Endothelial cell (in vitro differentiated cells): ENCODE measurements at places on chromosomes 7 and 10. TPM values are rescaled to one million over a fixed set of nuclear protein-coding genes. Genes with fewer than 3 reads are reported as not detected.

MAGI2 gene
- total RNA-seq, result 6.3 TPM

DNA sequence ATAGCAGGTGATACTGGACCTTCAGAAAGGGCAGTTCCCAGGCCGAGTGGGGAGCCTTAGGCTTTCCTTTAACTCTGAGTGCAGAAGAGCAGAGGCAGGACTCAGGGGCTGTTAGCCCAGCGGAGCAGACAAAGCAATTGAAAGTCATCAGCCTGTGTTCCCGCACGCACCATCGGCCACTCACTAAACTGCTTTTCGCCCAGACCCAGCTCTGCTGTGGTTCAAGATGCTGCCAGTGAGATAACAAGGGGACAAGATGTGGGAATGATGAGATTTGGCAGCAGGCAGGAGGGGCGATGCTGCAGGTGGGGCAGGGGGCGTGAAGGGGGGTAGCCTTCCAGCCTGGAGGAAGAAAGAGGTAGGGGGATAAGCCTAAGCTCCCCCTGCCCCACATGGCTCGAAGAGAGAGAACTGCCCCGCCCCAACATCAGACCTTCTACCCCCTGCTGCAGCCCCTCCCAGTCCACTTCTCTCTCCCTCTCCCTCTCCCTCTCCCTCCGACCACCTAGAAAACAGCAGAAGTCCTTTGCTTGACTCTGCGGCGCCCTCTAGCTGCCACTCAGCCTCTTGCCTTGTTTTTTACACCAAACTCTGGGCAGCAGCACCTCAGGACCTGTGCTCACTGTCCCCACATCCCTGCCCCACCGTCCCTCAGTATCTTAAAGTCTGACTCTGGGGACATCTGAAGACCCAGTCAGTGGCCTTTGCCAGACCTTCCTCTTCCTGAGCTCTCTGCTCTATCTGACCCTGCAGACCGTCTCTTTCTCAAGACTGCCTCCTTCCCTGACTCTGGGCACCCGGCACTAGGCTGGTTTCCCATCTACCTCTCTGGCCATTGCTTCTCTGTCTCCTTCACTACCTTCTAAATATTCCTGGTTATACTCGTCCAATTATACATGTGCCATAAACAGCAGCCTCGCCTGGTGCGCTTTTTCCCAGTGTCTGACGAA is 110.5 kb downstream of the C10orf105 start:
- DNase-seq, result peak; percentile 86

ZPBP gene
- not detected for total RNA-seq

- DNase-seq, result peak; percentile 36
Measured at GRCh38 chr10:132518572-132519381, 18.8 kb upstream of the INPP5A start.

DNA sequence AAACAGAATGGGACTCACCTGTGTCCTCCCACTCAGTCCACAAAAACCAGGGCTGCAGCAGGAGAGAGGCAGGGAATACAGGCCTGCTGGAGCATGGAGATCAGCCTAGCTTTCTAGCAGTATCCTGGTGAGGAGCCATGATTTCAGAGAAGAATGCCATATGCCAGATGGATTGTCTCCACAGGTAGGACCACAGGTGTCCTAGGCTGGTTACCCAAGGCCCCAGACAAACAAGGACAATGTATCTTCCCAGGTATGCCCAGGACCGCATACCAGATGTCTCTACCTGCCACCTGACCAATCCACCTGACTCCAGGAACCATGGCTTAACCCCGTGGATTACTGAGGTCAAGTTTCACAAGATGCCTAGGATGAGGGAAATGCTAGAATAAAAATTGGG is 295.4 kb upstream of the NPSR1 start:
- no peak for DNase-seq

DNA sequence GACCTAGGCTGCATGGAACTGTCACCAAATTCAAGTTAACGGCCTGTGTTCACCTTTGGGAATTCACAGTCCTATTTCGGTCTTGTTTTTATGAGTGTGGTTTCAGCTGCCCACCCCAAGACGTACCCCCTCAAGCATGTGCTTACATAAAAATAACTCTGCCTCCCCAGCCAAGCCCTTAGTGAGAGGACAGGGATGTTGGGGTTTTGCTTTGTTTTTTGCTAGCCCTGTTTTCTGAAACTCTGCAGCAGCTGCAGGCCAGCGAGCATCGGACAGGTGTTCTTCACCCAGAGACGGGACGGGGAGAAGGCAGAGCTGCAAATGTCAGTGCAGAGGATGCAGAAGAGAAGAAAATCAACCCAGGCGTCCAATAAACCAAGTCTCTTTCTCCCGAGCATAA is 13.5 kb downstream of the CHST15 start:
- DNase-seq, result no peak

DNA sequence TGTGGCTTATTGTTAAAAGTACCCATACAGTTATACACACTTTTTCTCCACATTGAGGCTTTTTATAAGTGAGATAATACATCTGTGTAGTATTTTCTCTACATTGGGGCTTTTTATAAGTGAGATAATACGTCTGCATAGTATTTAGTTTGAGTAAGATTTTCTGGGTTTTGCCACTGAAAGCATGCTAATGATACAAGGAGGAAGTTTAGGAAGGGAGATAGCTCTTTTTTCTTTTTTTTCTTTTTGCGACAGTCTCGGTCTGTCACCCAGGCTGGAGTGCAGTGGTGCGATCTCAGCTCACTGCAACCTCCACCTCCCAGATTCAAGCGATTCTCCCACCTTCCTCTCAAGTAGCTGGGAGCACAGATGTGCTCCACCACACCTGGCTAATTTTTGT is 13.3 kb downstream of the FAM107B start:
- no peak for DNase-seq

PAX2 gene
- total RNA-seq, result 17.4 TPM

CREB5 gene
- 5.6 TPM for total RNA-seq

DNA sequence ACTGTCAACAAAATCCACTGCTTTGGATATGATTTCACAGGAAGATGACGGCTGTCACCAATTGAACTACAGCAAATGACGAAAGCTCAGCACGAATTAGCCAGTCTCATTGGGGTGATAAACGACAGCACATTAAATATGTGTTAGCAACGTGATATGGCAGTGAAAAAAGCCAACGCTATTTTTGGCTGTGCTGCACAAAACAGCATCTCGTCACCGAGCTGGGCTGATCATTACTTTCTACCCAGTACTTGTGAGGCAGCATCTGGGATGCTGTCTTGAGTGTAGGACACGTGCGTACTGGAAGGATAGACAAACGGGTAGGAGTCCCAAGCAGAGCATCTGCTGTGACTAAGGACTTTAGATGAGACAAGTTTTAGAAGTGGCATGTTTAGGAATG is 138.3 kb downstream of the EXOC4 start:
- DNase-seq, result no peak

- DNase-seq, result no peak
Measured at GRCh38 chr10:102819054-102819453, 18.2 kb downstream of the CYP17A1 start.

TUBB8 gene
- total RNA-seq, result 0.69 TPM

SEC24C gene
- 102 TPM for total RNA-seq

- DNase-seq, result no peak
Measured at GRCh38 chr7:93828260-93828659, 62.3 kb downstream of the TFPI2 start.

CAV2 gene
- total RNA-seq, result 35.5 TPM

- DNase-seq, result peak; percentile 79
Measured at GRCh38 chr10:76547352-76547972, 1090.1 kb downstream of the KCNMA1 start.

DNA sequence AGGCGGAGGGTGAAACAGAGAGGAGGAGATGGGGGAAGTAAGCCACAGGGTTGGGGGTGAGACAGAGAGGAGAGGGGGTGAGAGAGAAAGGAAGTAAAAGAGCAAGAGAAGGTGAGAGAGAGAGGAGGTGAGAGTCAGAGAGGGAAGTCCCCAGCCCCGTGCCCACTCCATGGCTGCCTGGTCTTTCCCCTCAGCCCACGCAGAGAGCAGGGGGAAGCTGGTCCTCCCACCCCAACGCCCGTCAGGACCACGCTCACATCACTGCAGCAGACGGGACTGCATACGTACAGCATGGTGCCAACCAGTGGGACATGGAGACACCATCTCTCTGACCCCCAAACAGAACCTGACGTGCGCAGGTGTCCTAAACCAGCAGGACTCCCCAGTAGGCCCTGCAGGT is 12.1 kb upstream of the PDGFA start:
- no peak for DNase-seq

HKDC1 gene
- 0.31 TPM for total RNA-seq

- DNase-seq, result no peak
Measured at GRCh38 chr7:30301751-30302150, 17.4 kb downstream of the ZNRF2 start.

DNA sequence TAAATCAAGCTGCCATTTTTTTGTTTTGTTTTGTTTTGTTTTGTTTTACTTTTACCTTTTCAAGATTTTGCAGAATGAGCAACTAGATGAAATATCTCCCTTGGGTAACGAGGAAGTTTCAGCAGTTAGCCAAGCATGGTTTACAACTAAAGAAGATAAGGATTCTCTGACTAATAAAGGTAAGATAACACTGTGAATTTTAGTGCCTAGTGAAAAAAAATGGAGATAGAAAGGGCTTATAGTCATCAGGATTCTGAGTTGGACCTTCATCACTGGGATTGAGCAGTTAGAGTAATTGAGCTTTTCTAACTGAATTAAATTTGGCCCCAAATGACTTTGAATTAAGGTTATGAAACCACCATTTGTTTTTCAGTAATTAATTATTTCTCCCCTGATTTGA is 21.2 kb downstream of the DMTF1 start:
- no peak for DNase-seq

GRCh38 chr10:69745698-69746097 is 56.0 kb upstream of the COL13A1 start:
- no peak for DNase-seq

- DNase-seq, result no peak
Measured at GRCh38 chr10:94133239-94133638, 139.5 kb downstream of the PLCE1 start.

DNA sequence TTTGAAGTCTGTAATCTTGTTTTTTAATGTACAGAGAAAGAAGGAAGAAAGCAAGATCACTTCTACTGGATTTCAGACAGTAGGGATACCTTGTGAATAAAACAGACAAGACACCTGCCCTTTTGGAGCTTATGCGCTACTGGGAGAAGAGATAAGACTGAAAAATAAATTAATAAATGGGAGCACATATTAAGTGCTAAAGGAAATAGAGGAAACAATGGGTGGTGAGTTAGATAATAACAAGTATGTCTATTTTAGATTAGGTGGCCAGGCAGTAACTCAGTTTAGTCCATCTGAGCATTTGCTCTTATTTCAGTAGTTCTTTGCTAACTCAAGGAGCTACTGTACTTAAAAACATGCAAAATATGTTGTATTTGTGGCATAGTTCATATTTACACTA is 15.9 kb downstream of the MIOS start:
- no peak for DNase-seq

DNA sequence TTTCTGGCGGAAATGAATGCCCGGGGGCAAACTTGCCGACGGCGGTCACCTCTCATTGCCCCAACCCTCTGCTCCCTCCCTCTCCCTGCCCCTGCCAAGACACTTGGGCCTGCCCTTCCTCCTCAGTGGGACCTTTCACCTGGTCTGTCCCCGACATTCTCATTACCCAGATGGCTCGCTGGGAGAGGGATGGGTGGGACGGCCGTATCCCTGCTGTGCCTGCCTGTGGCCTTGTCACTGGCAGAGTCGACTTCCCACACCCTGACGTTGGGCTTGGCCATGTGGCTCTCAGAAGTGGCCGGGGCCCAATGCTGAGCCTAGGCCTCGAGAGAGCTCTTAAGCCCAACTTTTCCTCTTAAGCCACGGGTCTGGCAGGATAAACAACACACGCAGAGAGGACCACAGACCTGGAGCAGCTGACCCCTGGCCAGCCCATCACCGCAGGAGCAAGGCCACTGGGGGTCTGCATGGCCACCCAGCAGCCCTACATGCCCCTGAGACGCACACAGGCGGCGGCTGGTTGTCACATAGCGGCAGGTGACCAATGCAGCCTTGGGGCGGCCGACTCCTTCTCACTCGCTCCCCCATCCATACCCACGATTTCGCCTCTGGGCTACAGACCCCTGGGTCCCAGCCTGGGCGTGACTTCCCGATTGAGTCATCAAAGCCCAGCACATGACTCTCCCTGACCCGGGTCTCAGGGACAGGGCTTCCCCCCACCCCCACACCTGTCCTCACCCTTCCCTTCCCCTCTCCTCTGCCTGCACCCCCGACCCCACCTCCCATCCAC is 40.1 kb downstream of the SLC29A4 start:
- no peak for DNase-seq

AKR1E2 gene
- 6.2 TPM for total RNA-seq

GRCh38 chr10:3785851-3786271 is 852 bp upstream of the KLF6 start:
- DNase-seq, result peak; percentile 39

TMEM130 gene
- total RNA-seq, result not detected

LIPK gene
- not detected for total RNA-seq

- DNase-seq, result no peak
Measured at GRCh38 chr7:70646536-70647248, 485.3 kb upstream of the GALNT17 start.

OPALIN gene
- total RNA-seq, result not detected

DNA sequence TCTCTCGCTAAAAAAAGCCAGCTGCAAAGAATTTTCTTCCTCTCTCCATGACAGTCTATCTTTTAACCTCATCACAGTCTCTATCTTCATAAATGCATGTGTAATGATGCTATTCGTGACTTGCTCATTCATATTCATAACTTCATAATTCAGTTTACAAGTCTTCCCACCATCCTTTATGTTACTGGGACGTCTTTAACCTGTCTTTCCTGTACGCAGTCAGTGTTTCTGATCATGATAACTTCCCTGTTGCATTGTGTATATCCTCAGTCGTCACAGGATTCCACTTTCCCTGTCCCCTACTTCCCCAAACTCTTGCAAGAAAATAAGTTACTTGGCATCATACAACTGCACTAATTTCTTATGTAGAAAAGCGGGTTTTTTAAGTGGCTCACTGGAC is 165.6 kb upstream of the ASAH2 start:
- DNase-seq, result no peak

NPC1L1 gene
- not detected for total RNA-seq

TFEC gene
- total RNA-seq, result 0.56 TPM

DNA sequence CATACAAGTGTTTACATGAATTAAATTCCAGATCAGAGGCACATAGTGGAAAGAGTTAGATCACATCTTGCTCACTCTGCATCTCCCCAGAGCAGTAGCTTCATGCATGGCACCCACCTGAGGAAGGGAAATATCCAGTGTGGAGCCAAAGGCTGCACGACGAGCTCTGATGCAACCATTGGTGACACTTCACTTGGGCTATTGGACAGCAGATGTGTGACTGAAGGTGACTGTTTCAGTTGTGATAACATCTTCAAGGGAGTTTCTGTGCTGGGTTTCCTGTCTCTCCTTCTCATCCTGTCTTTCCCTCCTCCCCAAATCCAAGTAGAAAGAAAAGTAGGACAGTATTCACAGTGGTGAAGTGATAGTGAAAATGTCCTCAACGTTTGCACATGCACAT is 115.0 kb downstream of the TAF3 start:
- DNase-seq, result no peak

- no peak for DNase-seq
Measured at GRCh38 chr7:100065452-100066186, 15.9 kb downstream of the ZNF3 start.

- no peak for DNase-seq
Measured at GRCh38 chr7:28768577-28769147, 189.5 kb downstream of the TRIL start.

AMZ1 gene
- 0.05 TPM for total RNA-seq

GRCh38 chr7:151125470-151125845 is 39.2 kb downstream of the AGAP3 start:
- peak; percentile 47 for DNase-seq
